ENCODE measurements at places on chromosomes 6 and 20.
A peak's percentile ranks its signal among the peaks of the same experiment; 100 is the strongest.

GRCh38 chr6:22556266-22556665 is 13.1 kb upstream of the HDGFL1 start:
- no peak for DNase-seq

DNA sequence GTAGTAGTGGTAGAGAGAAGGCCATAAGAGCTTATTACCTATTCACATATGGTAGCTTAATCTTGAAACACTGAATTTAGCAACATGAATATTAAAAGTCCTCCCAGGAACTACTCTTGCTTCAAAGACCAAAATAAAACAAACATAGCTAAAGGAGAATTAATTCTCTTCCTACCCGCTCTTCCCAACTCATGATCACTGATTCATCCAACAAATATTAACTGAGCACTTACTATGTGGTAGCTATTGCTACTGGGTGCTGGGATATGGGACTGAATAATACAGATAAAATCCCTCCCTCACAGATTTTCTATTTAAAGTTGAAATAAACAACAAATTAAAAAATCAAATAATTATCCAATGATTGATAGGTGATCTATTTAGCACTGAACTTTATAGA is 287.1 kb downstream of the BTBD9 start:
- DNase-seq: no peak

DNA sequence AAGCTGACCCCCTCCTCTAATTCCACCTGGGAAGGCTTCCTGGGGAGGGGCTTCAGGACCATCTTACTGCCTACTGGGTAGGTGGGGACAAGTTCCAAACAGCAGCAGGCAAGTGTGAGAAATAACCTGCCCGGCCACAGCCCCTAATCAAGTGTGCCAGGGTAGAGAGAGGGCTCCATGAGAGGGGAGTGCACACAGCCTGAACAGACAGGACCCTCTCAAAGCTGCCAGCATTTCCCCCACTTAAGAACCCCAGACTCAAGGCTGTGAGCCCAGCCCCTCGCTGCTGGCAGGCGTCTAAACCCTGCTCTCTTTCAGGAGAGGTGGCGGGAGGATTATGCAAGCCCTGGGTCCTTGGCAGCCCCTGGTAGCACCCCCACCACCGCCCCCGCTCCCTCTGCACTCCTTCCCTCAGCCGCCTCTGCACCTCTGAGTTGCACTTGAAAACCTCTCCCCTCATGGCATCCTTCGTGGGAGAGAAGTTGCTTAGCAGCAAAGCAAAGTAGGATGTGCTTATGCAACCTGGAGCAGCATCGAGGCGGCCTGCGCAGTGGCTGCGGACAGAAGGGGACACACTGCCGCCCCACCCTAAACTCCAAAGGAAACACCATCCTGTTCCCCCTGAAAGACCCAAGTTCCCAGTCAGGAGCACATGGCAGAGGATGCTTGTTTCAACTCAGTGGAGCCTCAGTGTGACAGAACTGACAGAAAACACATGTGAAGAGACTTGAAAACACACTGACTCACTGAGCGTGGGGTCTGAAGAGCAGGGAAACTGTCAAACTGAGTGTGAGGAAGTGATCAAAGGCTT is 10.5 kb downstream of the DDRGK1 start:
- DNase-seq: no peak

DNA sequence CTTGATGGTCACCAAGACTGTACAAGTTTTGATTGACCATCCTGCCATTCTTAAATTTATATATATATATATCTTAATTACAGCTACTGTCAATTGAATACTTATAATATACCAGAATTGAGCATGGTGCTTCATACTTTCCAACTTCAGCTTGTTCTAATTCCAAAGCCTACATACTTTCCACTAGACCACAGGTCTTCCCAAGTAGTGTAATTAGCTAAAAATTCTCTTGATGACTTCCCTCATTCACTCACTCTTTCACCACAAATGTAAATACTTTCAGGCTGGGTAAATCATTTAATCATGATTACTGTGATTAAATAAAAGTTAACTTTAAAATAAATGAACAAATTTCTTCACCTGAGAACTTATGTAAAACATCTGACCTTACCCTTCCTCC is 3.4 kb downstream of the ASF1A start:
- DNase-seq: no peak

GRCh38 chr6:42935322-42935721 is 6.0 kb downstream of the CNPY3 start:
- DNase-seq: no peak

DNA sequence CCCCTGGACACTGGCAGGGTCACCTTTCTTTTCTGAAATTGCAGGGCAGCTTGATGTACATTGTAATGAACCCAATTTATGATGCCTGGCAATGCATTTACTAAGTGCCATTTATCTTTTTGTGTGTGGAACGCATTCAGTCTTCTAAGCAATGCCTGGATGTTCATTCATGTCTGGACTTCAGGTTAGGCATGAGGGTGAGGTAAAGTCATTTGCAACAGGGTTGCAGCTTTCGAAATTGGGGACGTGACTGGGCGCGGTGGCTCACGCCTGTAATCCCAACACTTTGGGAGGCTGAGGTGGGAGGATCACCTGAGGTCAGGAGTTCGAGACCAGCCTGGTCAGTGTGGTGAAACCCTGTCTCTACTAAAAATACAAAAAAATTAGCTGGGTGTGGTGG is 134.6 kb downstream of the SOX4 start:
- no peak for DNase-seq

DNA sequence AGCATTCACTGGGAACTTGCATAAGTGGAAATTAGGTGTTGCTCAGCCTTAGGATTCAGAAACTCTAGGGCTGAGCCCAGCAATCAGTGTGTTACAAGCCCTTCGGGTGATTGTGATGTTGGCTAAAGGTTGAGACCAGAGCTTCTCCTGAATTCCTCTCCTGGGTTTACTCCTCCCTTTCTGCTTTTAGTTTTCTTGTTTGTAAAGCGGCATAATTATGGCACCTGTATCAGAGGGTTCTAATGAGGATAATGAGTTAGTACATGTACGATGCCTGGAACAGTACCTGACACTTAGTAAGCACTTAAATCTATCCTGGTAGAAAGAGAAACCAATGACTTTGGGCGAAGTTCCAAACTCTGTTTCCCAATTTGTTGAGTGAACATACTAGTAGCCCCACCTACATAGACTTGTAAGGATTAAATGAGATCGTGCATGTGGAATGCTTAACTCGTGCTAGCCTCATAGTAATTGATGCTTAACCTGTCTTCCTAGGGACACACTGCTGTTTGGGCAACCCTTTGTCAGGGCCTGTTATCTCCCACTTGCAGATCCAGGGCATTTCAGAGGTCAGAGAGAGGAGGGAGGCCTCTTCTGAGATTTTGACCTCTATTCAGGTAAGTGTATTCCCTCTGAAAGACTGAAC is 932 bp upstream of the EZR start:
- DNase-seq: no peak

- DNase-seq: no peak
These were observed 18.3 kb downstream of the HIVEP2 start for GRCh38 chr6:142926494-142927270.

DNA sequence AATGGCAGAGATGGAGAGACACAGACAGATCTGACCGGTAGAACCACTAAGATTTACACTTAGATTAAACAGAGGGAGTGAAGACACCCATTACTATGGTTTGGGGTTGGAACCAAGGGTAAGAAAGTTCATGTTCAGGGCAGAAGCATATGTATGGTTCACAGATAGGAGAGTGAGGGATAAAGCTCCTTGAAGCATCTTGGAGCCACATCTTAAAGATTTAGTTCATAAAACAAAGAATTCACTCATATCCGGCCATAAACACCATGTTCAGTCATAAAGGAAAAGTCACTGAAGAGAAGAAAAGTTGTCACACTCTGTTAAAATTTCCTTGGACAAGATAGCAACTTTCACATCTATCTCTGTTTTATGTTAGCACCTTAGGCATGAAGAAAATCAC is 18.0 kb downstream of the STX7 start:
- DNase-seq: no peak

GRCh38 chr6:136226027-136226673 is 24.0 kb downstream of the MTFR2 start:
- DNase-seq: peak; percentile 40

DNA sequence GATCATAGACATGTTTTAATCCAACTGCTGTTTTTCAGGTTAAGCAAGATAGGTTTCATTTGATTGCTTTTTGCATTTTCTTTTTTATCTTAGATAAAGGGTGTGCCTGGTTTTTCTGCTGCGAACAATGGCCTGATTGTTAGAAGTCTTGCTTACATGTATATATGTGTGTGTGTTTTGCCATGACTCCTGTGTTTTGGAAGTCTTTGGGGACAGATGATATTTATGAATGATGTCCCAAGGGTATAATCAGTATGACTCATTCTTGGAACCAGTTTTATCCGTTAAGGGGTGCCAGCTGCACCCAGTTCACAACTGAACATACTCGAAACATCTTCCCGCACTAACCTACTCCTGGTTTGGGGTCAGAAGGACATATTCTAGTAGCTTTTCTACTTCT is 230.1 kb upstream of the SUPT3H start:
- no peak for DNase-seq

DNA sequence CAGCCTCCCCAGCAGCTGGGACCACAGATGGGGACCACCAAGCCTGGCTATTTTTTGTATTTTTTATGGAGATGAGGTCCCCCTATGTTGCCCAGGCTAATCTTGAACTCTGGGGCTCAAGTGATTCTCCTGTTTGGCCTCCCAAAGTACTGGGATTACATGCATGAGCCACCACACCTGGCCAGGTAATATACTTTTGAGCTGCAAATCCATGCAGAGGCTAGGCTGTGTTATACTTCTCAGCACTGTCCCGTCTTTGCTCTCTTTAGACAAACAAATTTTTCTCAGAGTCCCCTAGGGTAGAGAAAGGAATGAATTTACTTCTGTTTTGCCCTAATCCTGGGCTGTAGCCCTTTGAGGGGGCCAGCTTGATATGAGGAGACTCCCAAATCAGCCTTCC is 13.4 kb upstream of the SCAF8 start:
- DNase-seq: no peak

- DNase-seq: no peak
These were observed 253.2 kb downstream of the UST start for GRCh38 chr6:148999929-149000468.

- no peak for DNase-seq
These were observed 537.4 kb upstream of the BTBD3 start for GRCh38 chr20:11380283-11380682.

GRCh38 chr6:170164271-170164900 is 126.5 kb downstream of the DLL1 start:
- DNase-seq: no peak

- no peak for DNase-seq
These were observed 5.3 kb upstream of the CABLES2 start for GRCh38 chr20:62412194-62413024.

GRCh38 chr6:128017288-128017687 is 116.4 kb upstream of the THEMIS start:
- DNase-seq: no peak

DNA sequence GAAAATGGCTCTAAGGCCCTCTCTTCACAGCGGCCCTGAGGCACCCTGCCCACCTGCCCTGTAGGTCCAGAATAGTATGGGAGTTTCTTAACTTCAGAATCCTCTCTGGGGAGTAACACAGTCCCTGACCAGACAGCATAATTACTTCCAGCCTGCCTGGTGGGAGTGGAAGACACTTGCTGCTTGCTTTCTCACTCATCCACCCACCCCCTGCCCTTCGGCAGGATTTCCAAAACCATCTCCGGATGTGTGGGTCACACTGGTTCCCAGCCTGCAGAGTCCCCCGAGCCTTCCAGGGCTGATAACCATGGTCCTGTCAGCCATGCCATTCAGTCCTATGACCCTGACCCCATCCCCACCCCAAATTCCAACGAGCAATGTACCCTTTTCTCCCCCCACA is 5.4 kb downstream of the SLC29A1 start:
- DNase-seq: no peak

- no peak for DNase-seq
These were observed 758 bp downstream of the SMIM28 start for GRCh38 chr6:138378463-138378862.

- DNase-seq: no peak
These were observed 31.7 kb upstream of the UBR2 start for GRCh38 chr6:42532038-42532669.

GRCh38 chr6:169999367-169999766 is 247.9 kb downstream of the ERMARD start:
- DNase-seq: no peak

DNA sequence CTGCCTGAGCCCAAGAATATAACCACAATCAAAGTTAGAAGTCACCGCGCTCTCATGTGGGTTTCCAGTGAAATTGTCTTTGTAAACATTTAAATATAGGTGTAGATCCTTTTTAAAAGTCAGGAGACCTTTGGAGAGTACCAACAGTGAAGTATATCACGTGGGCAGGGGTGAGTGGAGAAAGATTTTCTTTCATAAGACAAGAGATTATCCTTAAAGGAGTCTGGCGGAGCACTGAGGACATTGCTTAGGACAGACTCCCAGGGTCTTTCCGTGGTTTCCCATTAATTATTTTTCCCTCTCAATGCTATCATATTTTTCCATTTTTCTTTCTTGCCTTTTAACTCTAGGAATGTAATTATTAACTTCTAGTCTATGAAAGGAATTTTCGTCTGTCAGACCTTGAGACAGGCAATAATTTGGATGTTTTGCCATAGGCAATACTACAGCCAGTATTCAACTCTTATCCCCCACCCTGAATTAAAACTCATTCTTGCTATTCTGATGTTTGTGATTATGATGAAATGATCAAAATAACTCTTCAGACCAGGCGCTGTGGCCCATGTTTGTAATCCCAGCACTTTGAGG is 31.4 kb downstream of the DCBLD1 start:
- no peak for DNase-seq

DNA sequence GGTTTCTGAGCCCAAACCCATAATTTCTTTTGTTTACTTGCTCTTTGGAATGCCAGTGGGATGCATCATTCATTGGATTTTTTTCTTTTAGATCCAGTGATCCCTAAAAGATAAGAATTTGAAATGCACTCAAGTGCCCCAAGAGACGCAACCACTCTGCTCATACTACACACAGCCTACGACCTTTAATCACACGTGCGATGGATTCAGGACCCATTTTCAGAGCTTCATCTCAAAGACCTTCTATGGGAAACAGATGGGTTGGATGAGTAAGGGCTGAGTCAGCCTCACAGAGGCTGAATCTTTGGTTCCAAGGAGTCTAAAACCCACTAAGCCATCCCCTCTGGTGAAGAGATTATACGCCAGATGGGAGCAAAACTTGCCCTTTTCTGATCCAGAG is 265.5 kb upstream of the EXOC2 start:
- DNase-seq: no peak

- DNase-seq: no peak
These were observed 45.7 kb downstream of the MAP3K7 start for GRCh38 chr6:90541221-90541620.

DNA sequence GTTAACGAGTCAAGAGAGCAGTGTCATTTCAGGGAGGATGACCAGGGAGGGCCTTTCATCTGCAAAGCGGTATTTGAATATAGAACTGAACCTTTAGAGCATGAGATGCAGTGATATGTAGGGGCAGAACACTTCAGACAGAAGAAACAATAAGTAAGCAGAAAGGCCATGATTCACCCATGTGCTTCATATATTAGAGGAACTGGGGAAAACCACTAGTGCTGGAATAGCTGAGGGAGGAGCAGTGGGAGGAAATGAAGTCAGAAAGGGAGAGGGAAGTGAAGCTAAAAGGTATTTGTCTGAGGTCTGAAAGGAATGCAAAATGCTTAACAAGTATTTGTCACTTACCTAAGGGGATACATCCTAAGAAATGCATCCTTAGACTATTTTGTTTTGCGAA is 391.2 kb downstream of the ADGRB3 start:
- no peak for DNase-seq

GRCh38 chr6:118725944-118726343 is 74.6 kb upstream of the CEP85L start:
- DNase-seq: peak; percentile 34

GRCh38 chr20:13788167-13788834 is 3.5 kb downstream of the NDUFAF5 start:
- DNase-seq: no peak
